ENCODE measurements at places on chromosomes 6 and 20.
A peak's percentile ranks its signal among the peaks of the same experiment; 100 is the strongest.

GRCh38 chr6:142953373-142954273 is 8.6 kb upstream of the HIVEP2 start:
- DNase-seq, result no peak

GRCh38 chr20:59806578-59806975 is 126.9 kb downstream of the SYCP2 start:
- DNase-seq, result no peak

- DNase-seq, result no peak
Measured at GRCh38 chr20:34949120-34949519, 6.5 kb downstream of the GSS start.

DNA sequence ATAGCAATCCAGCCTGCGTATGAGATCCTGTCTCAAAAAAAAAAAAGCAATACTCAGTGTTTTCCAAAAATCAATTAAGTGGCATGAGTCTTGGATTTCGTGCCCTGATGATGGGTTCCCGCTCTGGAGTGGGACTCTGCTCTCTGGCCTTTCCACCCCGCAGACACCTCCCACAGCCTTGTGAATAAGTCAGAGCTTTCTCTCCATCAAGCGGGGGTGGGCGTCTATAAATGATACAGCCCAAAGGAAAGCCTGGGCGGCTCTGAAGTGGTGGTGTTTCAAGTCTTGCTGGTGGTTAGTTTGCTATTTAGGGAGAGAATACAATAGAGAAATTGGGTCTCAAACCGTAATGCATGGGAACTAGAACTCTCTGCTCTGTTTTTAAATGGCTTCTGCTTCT is 52.5 kb upstream of the TAGAP start:
- peak; percentile 43 for DNase-seq
